ENCODE measurements at places on chromosomes 5 and 9.

DNA sequence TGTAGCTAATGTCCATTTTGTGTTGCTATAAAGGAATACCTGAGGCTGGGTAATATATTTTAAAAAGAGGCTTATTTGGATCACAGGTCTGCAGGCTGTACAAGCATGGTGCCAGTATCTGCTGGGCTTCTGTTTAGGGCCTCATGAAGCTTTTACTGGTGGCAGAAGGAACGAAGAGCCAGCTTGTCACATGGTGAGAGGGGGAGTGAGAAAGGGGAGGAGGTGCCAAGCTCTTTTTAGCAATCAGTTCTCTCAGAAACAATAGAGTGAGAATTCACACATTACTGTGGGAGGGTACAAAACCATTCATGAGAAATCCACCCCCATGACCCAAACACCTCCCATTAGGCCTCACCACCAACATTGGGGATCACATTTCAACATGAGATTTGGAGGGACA is 340.9 kb downstream of the RASEF start:
- no peak for DNase-seq

- DNase-seq, result no peak
Observed at GRCh38 chr9:135707252-135708138, 5.5 kb downstream of the KCNT1 start.

DNA sequence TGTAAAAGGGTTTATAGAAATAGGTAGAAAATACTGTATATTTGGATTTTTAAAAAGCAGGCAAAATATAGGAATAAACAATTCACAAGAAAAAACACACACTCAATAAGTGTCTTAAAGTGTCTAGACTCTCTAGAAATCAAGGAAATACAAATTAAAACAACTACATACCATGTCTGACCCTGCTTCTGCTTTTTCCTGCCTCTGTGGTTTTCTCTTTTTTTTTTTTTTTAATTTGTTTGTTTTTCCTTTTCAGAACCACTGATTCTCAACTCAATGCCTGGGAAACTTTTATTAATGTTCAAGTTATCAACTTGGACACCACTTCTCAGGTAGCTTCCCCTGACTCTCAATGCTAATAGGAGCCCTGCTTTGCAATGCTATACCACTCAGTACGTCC is 25.5 kb upstream of the TAS2R1 start:
- no peak for DNase-seq

- DNase-seq, result no peak
Observed at GRCh38 chr9:76403352-76403751, 9.1 kb upstream of the RFK start.

- no peak for DNase-seq
Observed at GRCh38 chr9:131484560-131485185, 18.0 kb upstream of the POMT1 start.

DNA sequence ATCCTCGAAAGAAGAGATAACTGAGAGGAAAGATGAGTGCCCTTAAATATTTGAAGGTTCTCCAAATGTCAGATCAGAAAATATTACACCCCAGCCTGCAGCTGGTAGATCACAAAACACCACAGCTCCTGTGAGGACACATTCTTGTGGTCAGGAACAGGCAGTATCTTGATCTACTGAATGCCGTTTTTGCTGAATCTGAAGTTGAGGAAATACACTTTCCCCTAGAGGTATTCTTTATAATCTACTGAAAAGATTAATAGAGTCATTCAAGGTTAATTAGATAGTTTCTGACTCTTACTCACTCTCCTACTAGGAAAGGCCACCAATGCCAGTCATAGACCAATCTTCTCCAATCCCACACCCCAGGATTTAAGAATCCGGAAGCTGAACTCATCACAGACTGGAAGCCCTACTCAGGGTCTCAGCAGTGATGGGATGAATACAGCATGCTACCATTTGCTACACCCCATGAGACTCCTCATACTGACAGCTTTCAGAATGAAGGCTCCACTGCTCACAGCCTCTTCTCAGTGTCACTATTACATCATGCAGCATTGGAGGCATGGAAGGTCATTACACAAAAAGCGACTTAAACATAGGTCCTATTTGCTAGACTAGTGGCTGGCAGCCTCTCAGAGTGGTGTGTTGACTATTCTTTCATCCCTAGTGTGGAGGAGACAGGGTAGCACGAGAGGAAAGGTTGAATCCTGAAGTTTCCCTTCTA is 143.9 kb upstream of the SLC1A3 start:
- DNase-seq, result no peak

DNA sequence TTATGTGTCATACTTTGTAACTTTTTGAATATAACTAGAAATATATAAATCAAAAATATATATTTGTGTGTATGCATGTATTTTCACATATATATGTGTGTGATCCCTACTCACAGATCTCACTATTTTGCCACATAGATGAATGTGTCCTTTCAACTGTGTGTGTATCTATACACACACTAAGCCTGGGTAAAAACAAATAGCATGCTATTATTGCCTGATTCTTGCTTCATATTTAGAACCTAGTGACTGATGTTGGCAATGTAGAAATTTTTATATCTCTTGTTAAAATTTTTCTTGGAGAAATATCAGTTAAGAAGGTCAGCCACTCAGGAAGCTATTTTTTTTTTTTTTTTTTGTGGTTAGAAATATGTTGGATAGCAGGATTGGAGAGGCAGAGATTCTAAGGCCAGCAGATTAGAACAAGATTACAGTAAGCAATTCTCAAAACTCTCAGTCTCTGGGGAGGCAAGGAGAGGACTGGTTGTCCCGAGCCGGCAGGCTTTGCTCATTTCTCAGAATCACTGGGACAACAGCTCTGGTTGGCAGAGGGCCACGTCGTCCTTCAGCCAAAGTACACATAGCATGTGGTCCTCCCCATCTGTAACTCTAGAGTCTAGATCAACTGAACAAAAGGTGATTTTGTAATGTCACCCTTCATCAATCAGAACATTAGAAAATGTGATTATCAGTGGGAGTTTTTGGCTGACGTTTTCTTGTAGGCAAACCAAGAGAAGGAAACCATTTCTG is 19.7 kb downstream of the C6 start:
- DNase-seq, result no peak

GRCh38 chr9:134707031-134707680 is 65.6 kb downstream of the COL5A1 start:
- no peak for DNase-seq

- DNase-seq, result no peak
Observed at GRCh38 chr5:91307048-91307447, 76.1 kb downstream of the ARRDC3 start.

GRCh38 chr5:112548246-112548881 is 129.3 kb upstream of the EPB41L4A start:
- no peak for DNase-seq

- no peak for DNase-seq
Observed at GRCh38 chr5:129074903-129075302, 19.6 kb upstream of the ISOC1 start.

GRCh38 chr9:95936579-95937075 is 61.1 kb downstream of the ERCC6L2 start:
- no peak for DNase-seq

- DNase-seq, result no peak
Observed at GRCh38 chr9:90251316-90251715, 391.3 kb downstream of the DIRAS2 start.

- DNase-seq, result no peak
Observed at GRCh38 chr9:93065135-93065720, 6.7 kb downstream of the SUSD3 start.

DNA sequence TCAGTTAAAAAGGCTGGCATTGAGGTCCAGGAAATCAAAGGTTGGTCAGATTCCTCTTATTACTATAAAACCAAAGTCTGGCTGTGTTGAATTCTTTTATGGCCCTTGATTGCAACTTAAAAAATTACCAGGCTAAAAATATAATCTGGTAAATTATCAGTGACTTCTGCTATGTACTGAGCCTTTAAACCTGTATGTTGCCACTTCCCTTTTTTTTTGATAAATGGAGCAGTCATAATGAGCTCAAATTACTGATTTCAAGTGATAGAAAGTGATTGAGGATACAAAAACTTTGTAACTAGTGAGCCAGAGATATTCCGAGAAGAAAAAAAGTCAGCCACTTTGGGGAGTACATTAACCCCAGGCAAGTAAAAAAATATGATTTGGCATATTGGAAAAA is 100.1 kb downstream of the GIN1 start:
- DNase-seq, result no peak

- no peak for DNase-seq
Observed at GRCh38 chr9:132780230-132781007, 97.7 kb downstream of the AK8 start.

- DNase-seq, result no peak
Observed at GRCh38 chr5:33936381-33937016, at the start of gene RXFP3. Gene RXFP3, plus strand, starts transcription at chr5:33936386. Its CDS starts 355 bp downstream, at chr5:33936741.

DNA sequence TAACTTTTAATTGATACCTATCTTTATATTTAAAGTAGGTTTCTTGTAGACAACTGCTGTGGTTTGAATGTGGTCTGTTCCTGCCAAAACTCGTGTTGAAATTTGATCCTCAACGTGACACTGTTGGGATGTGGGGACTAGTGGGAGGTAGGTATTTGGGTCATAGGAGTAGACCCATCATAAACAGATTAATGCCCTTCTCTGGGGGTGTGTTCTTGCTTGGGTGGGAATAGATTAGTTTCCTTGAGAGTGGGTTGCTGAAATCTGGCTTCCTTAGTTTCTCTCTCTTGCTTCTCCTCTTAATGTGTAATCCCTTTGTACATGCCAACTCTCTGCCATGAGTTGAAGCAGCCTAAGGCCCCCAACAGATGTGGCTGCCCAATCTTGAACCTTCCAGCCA is 34.6 kb upstream of the IPPK start:
- no peak for DNase-seq

GRCh38 chr5:150035139-150035895 is 34.8 kb downstream of the HMGXB3 start:
- no peak for DNase-seq

GRCh38 chr5:162456086-162456485 is 388.5 kb downstream of the GABRG2 start:
- DNase-seq, result no peak

DNA sequence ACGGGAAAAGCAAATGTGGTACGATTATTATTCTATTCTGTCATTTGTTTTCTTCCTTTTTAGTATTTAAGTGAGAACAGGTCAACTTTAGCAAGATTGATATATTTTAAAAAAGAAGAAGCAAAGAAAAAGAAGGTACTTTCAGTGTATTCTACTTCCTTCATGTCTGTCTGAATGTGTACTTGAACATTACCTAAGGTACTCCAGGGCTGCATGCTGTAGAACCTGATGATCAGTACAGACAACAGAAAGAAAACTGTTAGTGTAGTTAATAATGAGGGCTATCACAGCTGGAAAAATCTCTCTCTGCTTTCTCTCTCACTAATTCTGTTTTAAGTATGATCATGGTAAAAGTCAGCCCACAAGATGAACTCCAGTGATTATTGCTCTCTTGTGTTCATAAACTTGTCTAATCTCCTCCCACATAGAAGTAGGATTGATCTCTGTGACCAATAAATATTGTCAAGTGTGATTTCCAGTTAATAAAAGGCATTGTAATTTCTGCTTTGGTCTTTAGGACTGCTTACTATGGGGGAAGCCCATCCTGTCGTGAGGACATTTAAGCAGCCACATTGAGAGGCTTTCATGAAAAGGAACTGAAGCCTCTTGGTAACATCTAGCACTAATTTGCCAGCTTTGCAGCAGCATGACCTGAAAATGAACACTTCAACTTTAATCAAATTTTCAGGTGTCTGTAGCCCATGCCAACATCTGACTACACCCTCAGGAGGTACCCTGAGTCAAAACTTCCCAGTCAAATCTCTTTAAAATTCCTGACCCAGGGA is 864.0 kb upstream of the ACO1 start:
- no peak for DNase-seq

DNA sequence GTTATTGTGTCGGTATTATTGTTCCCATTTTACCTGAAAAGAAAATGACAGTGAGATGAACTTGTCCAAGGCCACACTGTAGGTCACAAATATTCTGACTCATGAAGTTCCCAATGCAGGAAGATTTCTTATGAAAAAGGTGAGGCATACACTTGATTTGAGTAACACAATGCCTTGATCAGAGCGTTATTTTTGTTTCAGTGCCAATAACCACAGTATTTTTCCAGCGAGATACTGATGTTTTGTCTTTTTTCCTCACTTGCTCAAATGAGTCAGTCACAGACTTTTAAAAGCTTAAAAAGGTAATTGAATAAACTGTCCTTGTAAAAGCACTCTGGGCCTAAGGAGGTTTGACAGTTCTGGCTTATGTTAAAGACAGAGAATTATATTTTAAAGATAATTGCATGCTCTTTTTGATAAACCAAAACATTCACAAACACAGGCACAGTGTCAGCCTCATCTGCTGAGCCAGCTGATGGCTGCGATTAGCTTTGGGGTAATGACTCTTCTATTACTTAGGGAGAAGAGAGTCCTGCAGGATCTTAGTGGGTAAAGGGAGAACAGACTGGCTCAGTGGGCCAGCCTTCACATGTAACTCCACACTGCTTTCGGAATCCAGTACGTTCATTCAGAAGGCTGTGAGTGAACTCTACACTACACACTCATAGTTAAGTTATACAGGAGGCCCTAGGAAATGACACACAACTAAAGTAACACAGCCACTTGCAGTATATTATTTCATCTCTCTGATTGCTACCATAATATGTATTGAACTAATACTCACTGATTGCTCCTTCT is 165.5 kb upstream of the CD180 start:
- no peak for DNase-seq

DNA sequence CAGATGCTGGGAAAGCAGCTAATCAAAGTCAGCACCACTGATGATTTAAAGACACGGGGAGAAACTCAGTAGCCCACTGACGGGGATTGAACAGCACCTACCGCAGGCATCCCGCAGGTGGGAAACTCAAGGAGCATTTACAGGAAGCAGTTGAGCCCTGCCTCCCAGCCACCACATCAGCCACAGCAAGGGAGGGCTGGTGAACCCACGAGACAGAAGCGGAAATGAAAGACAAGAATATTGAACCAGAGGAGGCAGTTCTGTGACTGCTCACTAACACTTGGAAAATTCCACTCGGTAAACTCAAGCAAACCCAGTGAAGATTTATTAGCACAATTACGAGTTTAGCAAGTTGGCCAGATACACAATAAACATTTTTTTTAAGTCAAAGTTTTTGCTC is 10.6 kb upstream of the FAM163B start:
- no peak for DNase-seq

GRCh38 chr5:126917918-126918614 is 112.3 kb downstream of the MARCHF3 start:
- DNase-seq, result no peak

- DNase-seq, result no peak
Observed at GRCh38 chr5:378976-379742, 57.6 kb downstream of the AHRR start.

- DNase-seq, result no peak
Observed at GRCh38 chr5:170894665-170895064, 32.8 kb downstream of the RANBP17 start.

GRCh38 chr5:38371596-38371995 is 113.2 kb downstream of the EGFLAM start:
- no peak for DNase-seq

DNA sequence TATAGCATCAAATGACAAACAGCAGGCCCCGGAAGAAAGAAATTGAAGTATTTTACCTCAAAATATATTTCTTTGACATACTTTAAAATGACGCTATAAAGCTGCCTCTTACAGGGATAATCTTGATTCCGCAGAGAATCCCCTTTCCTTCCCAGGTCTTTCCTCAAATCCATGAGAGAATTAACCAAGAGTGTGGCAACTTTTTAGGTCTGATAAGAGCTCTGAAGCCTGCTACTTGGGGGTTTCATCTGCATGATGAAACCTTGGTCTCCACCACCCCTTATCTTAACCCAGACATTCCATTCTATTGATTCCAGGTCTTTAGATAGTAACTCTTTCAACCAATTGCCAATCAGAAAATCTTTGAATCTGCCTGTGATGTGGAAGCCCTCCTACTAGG is 173.8 kb downstream of the CEMIP2 start:
- DNase-seq, result no peak

All from caudate nucleus (tissue), 63 donors.